ENCODE measurements at places on chromosomes 12 and 14.

DNA sequence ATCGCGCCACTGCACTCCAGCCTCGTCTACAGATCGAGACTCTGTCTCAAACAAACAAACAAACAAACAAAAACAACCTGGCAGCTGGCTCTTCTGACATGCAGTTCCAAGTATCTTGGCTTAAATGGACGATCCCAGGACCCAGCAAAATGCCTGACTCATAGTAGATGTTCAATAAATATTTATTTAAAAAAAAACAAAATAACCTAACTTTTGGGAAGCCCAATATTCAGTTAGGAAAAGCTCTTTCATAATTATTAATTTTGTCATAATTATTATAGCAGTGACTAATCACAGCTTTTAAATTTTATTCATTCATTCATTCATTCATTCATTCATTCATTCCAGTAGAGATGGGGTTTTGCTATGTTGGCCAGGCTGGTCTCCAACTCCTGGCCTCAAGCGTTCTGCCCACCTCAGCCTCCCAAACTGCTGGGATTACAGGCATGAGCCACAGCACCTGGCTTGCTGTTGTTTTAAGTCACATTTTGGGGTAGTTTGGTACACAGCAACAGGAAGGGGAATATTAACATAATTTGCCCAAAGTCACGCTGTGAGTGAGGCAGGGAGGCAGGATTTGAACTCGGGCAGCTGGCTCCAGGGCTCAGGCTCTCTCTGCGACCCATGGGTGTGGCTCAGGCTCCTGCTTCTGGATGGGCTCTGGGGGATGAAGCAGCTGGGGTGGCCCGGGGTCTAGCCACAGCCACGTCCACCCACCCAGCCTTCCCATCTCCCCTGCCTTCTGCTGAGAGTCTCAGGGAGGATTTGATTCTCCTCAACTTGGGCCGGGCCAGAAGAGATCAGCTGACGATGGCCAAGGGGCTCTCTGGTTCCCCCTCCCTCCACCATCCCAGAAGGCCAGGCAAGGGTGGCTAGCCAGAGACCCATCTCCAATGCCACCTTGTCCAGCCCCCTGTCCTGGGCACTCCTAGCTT lies 2.4 kb downstream of the SDS start:
- no peak for DNase-seq

- DNase-seq, result no peak
These were observed 74.9 kb upstream of the ATP2B1 start for GRCh38 chr12:89783359-89784060.

DNA sequence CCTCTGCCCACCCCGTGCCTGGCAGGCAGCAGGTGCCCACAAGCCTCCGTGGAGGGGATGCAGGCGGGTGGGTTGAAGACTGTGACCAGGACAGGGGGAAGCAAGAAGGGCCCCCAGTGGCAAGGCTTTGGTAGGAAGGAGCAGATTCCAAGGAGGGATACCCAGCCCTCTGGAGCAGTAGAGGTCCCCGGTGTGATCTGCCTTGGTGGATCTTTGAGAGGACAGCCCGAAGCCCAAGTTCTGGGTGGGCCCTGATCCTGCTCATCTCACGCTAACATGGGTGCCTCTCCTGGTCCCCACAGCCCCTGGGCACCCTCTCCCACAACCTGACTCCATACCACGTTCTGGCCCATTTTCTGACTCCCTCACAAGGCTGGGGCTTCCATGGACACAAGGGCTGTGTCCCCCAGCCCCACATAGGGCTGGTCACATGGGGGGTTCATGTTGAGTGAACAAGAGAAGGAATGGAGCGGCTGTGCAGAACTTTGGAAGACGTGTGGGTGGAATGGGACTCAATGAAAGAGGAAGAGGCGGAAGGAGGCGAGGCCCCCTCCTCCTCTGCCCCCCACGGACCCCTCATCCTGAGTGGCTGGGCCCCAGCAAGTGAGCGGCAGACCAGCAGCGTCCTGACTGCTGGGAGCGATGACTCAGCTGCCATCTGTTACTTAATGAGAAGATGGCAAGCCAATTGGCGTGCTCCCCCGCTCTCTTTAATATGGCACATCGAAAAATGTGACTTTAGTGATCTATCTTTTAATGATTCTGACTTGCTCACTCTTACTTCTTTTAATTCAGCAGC lies 77.0 kb upstream of the BCL11B start:
- DNase-seq, result no peak

DNA sequence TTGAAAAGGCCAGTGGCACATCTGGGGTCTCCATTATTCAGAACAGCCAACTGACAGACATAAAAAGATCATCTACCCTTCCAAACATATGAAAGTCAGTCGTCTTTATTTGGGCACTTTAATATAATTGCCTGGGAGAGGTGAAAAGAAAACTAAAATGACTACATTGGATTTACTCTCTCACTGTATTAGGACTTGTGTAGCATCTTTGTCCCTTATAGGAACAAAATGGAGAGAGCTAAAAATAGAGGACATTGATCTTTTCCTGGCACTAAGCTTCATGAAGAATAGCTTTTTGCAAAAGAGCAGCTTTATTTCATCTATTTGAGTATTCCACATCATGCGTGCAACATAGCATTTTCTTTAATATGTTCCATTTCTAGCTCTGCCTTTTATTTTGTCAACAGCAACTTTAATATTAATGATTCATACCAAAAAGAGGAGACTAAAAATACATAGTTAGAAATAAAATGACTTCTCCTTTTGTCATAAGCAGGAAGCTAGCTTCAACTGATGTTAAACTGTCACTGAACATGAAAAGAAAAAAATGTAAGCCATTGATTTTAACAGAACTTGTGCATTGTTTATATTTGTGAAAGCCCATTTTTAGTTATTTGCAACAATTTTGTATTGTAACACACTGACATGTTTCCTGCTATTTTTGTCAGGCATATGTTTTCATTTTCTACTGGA lies 254.6 kb downstream of the SEC23A start:
- DNase-seq, result no peak

- no peak for DNase-seq
These were observed 1.2 kb upstream of the GIT2 start for GRCh38 chr12:109997393-109997792.

DNA sequence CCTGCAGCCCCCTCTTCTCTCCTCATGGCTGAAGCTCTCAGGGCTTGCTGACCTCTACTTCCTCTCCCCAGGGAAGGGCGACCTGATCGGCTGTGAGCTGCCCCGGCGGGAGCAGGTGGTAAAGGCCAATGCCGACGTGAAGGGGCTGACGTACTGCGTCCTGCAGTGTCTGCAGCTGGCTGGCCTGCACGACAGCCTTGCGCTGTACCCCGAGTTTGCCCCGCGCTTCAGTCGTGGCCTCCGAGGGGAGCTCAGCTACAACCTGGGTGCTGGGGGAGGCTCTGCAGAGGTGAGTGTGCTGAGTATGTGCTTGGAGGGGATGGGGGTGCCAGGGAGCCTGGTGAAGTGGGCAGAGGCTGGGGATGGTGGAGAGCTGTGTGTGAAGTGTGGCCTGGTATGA lies 13.7 kb downstream of the MCRS1 start:
- no peak for DNase-seq

DNA sequence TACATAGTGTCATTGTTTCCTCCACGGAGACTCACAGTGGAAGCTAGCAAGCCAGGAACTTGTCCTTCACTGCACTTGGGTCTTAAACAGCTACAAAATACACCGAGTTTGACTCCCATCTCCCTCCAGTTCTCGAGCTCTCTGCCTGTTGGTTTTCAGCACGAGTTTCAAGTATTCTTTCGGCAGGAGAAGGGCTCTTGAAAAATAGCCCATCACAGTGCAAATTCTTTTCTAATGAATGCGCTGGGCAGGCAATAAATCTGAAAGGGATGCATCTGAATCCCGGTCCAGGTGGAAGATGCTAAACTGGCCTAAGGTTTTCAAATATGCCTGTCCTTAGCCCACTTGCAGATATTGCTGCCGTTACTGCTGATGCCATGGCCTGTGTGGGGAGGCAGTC lies 173.9 kb downstream of the CACNA1C start:
- DNase-seq, result no peak

DNA sequence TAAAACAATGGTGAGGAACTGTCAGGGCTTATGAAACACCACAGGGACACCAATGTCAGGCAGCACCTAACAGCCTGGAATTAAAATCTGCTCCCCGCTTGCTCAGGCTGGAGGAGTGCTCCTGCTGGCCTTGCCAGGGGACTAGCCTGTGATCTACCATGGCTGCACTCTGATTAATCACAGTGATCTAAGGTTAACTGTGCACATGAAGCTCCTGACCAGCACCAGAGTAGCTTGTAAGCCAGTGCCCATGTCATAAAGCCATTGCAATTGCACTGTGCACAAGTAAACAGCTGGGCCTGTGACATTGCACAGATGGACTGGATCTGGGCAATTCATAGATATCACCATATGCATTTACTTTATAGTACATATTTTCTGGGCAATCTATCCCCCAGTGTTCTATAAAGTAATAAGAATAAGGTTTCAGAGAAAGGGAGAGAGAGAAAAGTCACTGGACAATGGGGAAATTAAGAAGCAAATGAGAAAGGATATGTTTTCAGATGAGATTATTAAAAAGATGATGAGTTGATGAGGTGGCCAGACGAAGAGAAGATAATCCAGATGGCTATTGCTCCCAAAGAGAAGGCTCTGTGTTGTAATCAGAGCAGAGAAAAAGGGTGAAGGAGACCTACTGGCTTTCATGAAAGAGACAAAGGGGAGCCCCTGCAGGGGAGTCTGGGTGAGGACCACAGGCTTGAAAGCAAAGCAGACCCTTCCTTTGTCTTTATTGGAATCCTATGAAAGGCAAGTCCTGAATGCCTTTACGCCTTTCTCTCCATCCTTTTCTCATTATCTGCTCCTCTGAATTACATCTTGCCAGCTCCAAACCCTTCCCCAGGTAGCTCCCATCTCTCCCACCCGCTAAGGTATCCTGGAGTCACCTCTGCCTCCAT lies 145.8 kb downstream of the SLC38A6 start:
- DNase-seq, result no peak

GRCh38 chr12:64042911-64043310 lies 179.2 kb downstream of the KICS2 start:
- DNase-seq, result no peak

DNA sequence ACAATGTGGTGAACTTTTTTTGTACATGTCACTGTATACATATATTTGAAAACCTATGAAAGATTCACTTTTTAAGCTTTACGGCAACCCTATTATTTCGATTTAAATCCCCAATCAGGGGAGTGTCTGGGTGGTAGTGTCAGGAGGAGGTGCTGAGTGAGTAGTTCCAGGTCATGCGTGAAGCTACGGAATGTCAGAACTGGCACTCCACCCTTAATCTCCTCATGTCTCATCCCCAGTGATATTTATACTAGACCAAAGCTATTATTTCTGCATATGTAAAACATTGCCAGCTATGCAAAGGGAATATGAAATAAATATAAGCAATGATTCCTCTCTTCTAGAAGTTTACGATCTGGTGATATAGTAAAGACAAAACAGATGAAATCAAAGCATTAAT lies 12.3 kb downstream of the NR1H4 start:
- DNase-seq, result no peak

- no peak for DNase-seq
These were observed 42.8 kb upstream of the CRADD start for GRCh38 chr12:93634416-93634815.

DNA sequence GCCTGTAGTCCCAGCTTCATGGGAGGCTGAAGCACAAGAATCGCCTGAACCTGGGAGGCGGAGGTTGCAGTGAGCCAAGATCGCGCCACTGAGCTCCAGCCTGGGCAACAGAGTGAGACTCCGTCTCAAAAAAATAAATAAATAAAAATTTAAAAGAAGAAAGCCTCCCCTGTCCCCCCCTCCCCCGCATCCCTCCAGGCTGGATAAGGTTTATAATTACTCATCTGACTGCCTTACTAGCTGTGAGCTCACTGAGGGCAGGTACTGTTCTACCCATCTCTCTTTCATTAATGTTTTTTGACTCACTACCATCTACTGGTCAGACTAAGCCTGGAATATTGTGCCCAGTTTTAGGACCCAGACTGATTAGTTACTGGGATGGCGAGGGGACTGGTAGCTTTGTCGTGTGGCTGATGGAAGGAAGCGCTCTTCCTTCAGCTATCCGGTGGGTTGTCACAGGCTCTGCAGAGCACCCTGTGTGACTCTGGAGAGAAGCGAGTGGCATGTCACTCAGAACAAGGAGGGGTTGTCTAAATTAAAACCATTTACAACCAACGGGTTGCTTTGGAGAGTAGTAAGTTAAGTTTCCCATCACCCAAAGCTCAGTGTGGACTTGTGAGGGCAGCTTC lies 16.9 kb downstream of the EVL start:
- no peak for DNase-seq

- DNase-seq, result no peak
These were observed 398.0 kb upstream of the FAR2 start for GRCh38 chr12:28750946-28751685.

DNA sequence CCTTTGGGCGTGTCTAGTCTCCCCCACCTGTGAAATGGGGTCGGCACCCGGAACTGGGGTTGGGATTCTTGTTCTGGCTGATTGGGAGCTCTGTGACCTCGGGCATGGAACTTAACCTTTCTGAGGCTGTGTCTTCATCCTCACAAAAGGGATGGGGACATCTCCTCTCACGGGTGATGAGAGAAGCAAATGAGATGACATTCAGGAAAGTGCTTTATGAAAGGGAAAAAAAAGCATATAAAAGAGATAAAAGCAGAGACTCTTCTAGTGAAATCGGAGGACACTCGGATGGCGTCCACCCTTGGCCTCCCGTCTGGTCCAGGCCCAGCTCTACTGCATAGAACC lies 98.9 kb downstream of the LRRC74A start:
- DNase-seq, result no peak

GRCh38 chr12:109872-110271 lies 43.3 kb downstream of the IQSEC3 start:
- DNase-seq, result no peak

- no peak for DNase-seq
These were observed 67.2 kb upstream of the ACSS3 start for GRCh38 chr12:81010641-81011040.

DNA sequence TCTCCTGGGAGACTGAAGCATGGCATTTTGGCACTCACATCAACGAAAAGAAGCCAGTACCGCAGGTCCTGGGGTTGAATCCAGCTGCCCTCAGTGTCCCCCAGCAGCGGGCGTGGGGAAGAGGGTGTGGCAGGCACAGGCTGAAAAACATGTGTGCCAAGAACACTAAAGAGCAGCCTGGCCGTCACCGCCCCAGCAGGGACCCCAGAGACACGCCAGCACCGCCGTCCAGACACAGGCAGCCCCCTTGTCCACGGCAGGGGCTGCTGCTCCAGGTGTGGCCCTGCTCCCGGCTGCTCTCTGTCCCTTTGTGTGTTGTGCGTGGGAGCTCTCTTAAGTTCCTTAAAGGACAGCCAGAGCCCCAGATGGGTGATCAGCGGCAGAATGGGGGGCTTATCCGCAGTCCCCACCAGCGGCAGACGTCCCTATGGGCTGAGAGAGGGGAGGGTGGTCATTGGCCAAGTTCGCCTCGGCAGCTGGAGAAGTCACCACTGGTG lies 556 bp downstream of the PHETA1 start:
- DNase-seq, result no peak
